NCI-H2081 (cell line): ENCODE measurements at places on chromosomes 12 and 14.

- DNase-seq, result no peak
Observed at GRCh38 chr14:71143381-71144290, 236.4 kb downstream of the PCNX1 start.

DNA sequence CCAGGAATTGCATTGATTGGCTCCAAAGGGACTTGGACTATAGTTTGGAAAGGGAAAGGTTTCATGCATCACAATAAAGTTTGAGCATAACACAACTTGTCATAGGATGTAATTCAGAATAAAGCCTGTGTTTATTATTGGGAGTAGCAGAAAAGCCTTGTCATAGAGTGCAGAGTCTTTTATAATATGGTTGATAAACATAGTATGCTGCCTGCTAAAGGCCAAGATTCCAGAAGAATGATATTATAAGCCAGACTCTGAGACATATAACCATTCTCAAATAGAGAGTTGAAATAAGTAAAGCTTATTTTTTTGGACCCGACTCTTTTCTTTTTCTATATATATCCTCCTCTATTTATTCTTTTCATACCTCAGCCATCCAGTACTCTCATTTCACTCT, 207.3 kb downstream of the LRIG3 start:
- DNase-seq, result no peak

GRCh38 chr14:97993508-97994019, 1196.4 kb downstream of the VRK1 start:
- no peak for DNase-seq

GRCh38 chr14:63543000-63543825, at the start of gene PPP2R5E:
Gene PPP2R5E (minus strand): TSS chr14:63543377. CDS start chr14:63539685, 3,692 bp downstream.
- peak; percentile 98 for DNase-seq

DNA sequence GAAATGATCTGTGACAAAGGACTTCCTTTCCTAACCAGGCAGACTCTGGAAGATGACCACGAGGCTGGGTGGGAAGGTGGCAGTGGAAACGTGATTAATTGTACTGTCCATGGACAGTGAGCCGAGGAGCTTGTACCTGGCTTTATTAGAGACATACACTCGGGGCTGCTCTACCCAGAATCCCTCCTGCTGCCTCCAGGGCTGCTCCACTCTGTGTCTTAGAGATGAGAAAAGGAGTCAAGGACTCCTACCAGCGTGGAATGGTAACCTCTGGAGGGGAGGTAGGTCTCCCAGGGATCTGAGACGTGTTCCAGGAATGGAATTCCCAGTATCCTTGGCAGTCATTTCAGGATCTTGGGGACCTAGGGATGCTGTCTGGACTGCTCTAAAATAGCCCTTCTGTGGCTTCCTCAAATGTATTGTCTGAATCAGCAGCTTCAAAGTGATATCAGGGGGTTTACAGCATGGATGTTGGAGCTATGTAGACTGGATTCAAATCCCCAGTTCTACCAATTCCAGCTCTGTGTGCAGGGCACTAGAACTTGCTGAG, 237.8 kb downstream of the CACNA1C start:
- no peak for DNase-seq

DNA sequence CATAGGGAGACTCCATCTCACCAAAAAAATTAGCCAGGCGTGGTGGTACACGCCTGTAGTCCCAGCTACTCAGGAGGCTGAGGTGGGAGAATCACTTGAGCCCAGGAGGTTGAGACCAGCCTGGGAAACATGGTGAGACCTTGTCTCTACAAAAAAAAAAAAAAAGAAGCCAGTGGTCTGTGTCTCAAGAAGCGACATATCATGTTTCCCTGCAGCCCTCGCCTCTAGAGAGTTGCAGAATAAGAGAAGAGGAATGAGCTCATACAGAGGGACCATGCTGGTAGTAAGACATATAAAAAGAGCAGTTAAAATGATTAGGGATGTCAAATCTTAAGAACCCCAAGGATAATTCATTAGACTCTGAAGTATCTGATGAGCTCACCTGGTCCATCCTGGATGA, 39.4 kb upstream of the BICDL1 start:
- no peak for DNase-seq

GRCh38 chr12:18810537-18811253, 72.8 kb downstream of the CAPZA3 start:
- DNase-seq, result no peak

DNA sequence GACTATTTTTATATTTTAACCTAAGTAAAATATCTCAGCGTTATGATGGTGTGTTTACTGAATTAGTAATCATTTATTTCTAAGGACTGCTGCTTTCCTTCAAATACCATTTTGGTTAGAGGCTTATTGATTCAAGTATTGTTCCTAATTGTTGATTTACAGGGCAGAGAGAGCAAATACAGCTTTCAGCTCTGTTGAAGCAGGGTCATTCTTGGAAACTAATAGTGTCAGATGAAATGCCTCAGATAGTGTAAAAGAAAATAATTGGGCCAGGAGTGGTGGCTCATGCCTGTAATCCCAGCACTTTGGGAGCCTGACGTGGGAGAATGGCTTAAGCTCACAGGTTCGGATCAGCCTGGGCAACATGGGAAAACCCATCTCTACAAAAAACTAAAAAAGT, 249.3 kb downstream of the FUT8 start:
- no peak for DNase-seq

DNA sequence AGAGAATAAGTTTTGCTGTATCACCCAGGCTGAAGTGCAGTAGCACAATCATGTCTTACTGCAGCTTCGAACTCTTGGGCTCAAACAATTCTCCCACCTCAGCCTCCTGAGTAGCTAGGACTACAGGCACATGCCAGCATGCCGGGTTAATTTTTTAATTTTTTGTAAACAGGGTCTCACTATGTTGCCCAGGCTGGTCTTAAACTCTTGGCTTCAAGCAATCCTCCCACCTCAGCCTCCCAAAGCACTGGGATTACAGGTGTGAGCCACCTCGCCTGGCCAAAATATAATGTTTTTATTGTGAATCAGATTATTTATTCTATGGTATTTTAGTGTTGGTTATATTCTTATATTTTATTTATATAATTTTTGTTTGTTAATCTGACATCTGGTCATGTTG, 3.8 kb upstream of the ZNF740 start:
- no peak for DNase-seq

DNA sequence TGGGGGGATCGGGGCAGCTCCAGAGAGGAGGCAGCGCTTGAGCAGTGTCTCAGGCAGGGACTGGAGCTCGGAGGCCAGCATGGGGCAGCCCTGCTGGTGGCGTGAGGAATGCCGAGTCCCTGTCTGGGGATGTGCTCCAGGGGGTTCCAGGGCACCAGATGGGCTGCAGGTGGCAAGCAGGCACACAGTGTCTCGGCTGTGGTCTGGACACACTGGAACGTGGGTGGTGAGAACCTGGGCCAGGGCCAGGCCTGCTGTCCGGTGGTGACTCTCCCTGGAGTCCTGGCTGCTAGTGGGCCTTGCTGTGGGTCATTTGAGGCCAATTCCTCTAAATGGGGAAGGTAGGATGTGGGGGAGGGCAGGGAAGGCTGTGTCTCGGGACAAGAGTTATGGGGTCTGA, 199.4 kb upstream of the RTL1 start:
- no peak for DNase-seq

DNA sequence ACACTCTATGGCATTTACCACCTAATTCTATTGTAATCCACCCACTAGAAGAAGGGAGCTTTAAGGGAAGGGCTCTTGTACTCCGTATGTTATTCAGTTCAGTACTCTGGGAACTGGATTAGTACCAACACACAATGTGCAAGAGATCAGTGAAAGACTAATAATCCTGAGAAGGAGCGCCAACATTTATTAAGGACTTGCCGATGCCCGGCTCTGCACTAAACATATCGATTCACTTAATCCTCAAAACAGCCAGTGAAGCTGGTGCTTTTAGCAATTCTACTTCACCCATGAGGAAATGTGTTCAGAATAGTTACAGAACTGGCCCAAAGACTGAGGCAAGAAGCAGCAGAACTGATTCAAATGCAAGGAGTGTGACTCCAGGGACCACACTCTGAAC, 80.9 kb downstream of the RPS6KA5 start:
- no peak for DNase-seq

DNA sequence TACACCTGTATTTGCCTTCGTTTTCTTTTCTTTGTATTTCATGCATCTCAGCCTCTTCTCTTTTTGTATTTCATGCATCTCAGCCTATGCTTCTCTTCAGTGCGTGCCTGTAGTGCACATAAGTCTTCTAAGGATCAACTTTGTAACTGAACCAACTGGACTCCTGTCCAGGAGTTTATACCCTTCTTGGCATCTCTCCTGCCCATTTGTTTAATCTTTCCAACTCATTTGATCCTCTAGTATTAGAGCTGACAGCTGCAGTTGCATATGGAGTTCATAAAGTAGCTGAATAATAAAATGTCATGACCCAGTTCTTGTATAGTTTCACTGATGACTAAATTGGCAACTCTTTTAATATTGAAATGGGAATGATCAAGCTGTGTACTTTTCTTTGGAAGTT, 89.7 kb downstream of the FGD4 start:
- no peak for DNase-seq

GRCh38 chr12:19971361-19972280, 396.7 kb upstream of the PDE3A start:
- no peak for DNase-seq

- DNase-seq, result no peak
Observed at GRCh38 chr12:75236206-75236605, 26.6 kb upstream of the KCNC2 start.

DNA sequence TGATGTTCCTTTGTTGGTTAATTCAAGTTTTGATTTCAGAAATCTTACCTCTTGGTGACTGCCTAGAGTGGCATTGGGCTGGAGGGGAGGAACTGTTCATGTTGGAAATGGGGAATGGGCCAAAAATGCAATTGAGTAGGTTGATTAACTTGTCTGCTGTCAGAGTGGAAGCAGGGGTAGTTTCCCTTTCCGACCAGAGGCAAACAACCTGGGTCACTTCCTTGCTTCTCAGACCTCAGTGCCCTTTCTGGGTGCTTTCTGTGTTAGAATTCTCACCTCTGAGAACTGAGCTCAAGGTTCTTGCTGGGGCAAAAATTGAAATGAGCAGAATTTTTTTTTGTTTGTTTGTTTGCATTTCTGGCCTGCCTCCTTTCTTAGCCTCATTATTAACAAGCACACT, 2.3 kb upstream of the M6PR start:
- DNase-seq, result no peak

DNA sequence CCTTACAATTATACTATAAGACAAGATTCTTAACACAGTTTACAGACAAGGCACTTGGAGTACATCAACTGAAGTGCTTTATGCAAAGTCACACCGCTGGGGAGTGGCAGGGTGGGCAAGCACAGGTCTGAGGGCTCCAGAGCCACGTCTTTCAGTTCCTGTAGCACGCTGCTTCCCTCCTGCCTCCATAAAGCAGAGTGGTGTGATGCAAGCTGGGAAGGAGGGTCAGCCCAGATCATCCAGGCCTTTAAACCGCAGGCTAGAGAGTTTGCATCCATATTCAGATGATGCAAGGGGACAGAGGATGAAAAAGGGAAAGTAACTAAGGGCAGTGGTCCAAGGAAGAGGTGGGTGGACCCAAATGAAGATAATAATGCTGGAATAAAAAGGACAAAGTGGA, 132.6 kb downstream of the ITPR2 start:
- DNase-seq, result no peak

DNA sequence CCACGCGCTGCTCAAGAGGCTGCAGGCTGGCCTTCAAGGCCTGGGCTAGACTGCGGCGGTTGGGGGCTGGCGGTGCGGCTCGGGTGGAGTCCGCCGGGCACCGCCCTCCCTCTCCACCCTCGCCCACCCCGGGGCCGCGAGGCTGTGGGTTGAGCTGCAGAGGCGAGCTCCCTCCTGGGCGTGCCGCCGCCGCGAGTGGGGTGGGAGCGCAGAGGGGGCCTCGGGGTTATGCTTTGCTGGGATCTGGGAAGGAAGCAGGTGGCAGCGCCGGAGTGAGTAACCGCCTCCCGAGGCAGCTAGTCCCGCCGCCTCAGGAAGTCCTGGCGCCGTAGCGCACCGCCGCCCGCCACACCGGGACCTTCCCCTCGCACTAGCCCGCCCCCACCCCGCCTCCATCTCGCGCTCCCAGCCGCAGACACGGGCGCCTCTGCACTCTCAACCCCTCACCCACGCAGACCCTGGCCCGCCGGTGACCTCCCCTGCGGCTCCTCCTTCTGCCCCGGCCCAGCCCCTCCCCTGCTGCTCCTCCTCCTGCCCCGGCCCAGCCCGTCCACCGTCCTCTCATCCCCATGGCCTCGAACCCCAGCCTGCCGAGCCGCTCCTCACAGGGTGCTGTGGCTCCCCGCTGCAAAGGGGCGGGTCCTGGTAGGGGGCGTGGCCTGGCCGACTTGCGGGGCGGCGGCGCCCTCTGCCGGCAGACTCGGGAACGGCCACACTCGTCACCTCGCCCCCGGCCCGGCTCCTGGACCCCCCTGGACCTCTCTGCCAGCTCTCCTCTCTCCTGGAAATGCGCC, 16.6 kb downstream of the TAMALIN start:
- peak; percentile 42 for DNase-seq

- no peak for DNase-seq
Observed at GRCh38 chr14:104091927-104092771, 6.6 kb downstream of the ASPG start.

DNA sequence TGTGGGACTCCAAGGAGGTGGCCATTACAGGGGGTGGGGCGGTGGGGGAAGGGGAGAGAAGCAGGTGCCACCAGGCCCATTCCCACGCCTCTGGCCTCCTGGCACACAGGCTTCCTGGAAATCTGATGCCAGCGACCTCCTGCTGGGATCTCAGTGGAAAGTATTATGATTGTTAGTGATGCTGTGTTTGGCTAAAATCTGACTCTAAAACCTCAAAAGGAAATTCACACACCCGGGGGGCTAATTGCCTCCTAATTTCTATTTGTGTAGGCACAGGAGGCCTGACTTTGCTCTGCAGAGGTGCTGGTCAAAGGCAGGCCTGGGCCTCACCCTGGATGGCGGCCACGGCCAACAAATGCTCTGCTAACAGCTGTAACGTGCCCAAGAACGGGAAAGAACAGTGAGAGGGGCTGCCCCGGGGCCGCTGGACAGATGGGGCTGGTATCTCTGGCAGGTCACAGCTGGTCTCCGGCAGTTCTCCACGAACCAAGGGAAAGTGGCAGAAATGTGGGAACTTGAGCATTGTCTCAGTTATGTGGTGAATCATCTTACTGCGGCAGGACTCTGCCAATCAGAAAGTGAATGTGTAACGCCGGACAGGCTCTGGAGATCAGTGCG, 14.3 kb downstream of the FAM181A start:
- peak; percentile 94 for DNase-seq

- DNase-seq, result no peak
Observed at GRCh38 chr14:76882651-76883050, 56.4 kb downstream of the LRRC74A start.

- no peak for DNase-seq
Observed at GRCh38 chr12:1844661-1845409, 24.5 kb downstream of the LRTM2 start.

DNA sequence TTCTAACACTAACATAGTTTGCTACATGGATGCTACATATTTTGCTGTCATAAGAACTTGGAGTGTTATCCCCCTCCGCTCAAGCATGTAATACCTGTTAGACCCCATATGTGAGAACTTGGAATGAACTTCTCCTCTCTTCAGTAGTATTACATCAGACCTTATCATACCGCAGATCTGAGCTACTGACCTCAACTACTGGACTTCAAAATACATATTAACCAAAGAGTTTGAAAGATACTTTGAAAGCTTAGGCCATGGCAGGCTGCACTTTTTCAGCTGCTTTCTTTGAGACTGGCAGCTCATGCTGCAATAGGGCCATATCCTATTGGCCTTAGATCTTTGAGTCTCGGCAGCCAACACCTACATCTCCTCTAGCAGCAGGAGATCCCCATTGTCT, 74.8 kb downstream of the EEA1 start:
- DNase-seq, result no peak
